Effector memory CD4-positive, alpha-beta T cell (primary cell): ENCODE measurements at places on chromosomes 5 and 9.
A peak's percentile ranks its signal among the peaks of the same experiment; 100 is the strongest.

DNA sequence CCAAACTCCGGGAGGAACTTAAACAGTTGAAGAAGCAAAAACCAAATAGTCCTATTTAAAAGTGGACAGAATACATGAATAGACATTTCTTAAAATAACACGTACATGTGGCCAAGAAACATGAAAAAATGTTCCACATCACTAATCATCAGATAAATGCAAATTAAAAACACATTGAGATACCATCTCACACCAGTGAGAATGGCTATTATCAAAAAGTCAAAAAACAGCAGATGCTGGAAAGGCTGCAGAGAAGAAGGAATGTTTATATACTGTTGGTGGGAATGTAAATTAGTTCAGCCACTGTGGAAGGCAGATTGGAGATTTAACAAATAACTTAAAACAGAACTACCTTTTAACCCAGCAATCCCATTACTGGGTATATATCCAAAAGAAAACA lies 283.0 kb upstream of the IZUMO3 start:
- DNase-seq, result no peak

- no peak for DNase-seq
Measured at GRCh38 chr5:1330146-1330846, 14.6 kb downstream of the CLPTM1L start.

GRCh38 chr5:125228363-125229070 lies 482.1 kb upstream of the ZNF608 start:
- DNase-seq, result no peak

DNA sequence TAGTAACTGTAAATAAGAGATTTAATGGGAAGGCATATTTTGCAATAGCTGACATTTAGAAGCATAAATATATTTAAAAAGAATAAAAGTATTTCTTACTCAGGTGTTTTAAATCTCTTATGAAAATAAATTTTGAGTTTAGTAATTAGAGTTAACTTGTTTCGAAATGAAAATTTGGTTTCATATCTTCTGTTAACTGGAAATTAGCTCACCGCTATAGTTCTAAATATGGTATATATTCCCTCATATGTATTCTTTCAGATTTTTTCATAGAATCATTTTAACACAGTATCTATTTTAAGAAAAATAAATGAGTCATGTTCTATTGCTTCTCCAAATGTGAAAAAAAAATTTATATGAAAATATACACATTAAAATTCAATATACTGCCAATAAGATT lies 434.1 kb downstream of the DTWD2 start:
- DNase-seq, result no peak

- DNase-seq, result no peak
Measured at GRCh38 chr5:5140479-5141338, 579 bp downstream of the ADAMTS16 start.

- DNase-seq, result no peak
Measured at GRCh38 chr9:17725399-17726010, 146.6 kb downstream of the SH3GL2 start.

DNA sequence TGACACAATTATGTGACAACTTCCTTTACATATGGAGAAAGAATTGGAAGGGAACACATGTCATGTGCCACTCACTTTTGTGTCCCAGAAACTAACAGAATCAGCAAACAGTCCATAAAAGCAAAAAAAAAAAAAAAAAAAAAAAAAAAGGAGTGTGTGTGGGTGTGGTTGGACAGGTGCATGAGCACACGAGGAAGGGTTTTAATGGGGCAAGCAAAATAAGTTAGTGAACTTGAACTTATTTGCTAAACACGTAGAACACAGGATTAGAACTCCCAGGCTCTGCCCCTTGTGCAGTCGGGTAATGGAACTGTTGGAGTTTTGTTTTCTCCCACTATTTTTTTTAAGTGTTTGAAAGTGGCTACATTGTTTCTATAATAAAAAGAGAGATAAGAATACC lies 74.8 kb upstream of the PJA2 start:
- no peak for DNase-seq

- DNase-seq, result no peak
Measured at GRCh38 chr5:63401436-63402046, 560.7 kb downstream of the HTR1A start.

- DNase-seq, result no peak
Measured at GRCh38 chr5:13569090-13569715, 375.3 kb downstream of the DNAH5 start.

DNA sequence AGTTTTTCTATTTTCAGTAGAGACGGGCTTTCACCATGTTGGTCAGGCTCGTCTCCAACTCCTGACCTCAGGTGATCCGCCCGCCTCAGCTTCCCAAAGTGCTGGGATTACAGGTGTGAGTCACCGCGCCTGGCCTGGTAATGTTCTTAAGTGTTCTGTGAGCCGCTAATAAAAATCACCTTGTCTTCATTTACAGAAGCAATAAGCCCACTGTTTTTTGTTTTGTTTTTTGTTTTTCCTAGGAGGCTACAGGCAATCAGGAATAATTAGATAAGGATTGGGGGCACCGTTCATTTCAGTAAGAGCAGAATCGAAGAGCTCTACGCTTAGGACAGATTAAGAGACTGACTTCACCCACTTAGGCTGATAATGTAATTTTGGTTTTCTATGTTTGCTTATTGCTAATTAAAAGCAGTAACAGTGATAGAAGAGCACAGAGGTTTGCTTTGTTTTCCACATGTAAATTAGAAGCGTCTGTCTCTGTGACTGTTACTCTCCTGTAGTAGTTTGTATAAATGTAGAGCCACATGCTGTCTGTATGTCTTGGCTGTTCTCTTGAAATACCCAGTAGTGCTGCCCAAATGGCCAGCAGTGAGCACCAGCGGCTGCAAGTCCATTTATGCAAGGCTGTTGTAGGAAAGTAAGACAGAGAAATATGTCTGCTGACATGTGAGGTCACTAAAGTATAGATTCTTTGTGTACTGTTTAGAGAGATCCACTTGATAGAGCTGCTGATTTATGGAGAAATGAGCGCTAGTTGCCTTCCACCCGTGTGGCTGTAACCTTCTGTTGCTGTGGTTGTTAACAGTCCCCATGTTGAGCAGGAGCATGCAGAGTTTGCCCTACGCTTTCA lies 30.5 kb downstream of the TRIO start:
- no peak for DNase-seq

- DNase-seq, result no peak
Measured at GRCh38 chr9:88476491-88477271, 58.3 kb upstream of the NXNL2 start.

- no peak for DNase-seq
Measured at GRCh38 chr9:83247732-83248131, 184.8 kb upstream of the RASEF start.

DNA sequence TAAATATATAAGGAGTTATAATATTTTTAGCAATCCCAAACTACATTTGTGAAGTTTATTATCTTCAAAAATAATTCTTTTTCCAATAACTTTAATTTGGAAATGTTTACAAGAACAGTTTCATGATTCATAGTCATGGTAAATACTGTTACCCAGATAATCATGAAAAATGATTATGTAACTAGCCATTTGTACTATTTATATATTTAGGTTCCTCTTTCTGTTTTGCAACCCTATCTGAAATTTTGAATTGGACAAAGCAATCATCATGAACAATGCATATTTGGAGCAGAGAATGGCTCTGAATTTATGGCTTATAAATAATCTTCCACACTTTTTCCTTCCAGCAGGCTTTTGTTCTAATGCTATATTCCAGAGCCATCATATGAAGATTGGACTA lies 499.7 kb downstream of the SLCO4C1 start:
- no peak for DNase-seq

DNA sequence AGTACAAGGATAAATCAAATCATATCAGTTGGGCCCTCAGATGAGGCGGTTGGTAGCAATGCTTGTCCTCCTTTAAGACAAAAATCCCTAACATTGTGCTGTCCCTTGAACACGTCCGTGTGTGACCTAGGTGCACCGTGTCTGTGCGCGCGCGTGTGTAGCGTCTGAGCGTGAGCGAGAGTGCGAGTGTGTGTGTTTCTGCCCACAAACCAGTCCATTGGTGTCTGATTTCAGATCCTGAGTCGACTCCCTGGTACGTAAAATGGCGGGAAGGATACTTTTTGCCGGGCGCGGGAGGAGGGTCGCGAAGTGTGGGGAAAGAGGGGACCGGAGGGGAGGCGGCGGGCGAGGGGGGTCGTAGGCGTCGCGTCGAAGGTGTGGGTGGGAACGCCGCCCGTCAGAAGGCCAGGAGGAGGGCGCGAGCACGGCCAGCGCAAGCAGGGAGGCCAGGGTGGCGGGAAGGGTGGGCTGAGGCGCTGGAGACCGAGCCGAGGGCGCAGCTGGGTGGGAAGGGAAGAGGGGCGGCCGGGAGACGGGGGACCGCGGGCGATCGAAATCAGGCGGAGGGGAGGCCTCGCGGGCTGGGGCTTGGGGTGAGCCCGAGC lies 8.9 kb downstream of the OTP start:
- no peak for DNase-seq

DNA sequence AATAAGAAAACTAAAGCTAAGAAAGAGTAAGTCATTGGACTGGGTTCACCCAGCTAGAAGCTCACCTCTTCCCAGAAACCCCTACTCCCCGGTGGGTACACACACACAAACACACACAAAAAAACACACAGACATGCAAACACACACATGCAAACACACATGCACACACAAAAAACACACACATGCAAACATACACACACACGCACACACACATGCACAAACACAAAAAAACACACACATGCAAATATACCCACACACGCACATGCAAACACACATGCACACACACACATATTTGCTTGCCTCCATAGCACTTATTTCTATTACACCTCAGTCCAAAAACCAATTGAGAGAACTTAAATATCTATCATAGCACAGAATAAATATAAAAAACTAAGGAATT lies 26.1 kb downstream of the RETREG1 start:
- no peak for DNase-seq

DNA sequence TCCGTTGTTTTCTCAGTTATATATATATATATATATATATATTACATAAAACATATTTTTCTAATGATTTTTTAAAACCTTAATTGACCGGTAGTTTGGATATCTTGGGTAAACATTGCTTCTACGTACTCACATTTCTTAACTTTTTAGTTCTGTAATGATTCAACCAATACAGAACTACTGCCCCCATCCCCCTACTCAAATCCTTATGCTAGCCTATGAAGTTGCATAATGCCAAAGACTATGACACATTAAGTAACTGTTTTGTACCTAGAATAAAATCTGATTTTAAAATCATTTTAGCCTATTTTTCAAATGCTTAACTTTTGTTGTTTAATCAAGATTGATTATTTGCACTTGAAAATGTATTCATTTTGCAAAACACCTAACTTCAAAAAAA lies 4.4 kb upstream of the FST start:
- DNase-seq, result no peak

DNA sequence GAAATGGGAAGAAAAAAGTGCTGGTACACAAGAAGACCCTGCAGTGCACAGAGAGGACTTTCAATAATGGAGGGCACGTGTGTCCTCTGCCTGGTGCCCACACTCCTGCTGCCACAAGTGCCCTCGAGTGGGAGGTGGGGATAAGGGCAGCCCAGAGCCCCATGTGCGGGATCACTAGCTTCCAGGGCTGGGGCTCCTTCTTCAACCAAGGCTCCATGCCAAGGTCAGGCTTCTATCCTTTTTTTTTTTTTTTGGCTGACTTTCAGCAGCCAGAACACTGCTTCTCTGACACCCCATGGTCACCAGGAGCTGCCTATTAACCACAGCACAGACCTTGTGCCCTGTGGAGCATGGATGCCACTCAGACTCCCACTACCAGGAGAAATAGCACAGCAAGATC lies 7.5 kb downstream of the ACSL6 start:
- DNase-seq, result no peak

DNA sequence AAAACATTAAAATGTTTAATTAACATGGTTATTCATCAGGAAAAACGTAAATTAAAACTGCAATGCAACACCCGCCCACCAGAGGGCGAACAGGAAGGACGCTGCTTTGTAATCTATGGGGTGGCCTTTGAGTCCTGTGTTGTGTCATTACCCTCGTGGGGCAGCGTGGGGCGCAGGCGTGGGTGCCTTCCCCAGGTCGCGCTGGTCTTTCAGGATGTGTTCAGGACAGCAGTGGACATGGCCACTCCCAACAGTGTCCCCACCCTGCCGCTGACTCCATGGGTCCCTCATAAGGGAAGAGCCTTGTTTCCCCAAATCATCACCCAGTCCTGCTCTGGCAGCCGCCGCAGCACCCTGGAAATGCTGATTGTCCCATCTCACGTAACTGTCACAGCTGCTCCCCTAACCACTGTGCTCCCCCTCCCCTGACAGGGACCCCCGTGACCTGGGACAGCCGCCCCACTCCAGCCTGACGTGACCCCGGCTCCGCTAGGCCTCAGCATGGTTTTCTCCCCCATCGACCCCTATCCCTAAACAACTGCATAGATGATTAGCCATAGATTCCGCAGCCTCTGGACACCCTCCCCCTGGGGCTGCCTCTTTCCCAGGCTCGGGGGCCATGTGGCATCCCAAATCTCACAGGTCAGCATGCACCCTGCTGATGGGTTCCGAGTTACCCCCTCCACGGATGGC lies 36.4 kb downstream of the GLT6D1 start:
- DNase-seq, result peak; percentile 11
